ENCODE measurements at places on chromosomes 16 and 17. TPM values are rescaled to one million over a fixed set of nuclear protein-coding genes. Genes with fewer than 3 reads are reported as not detected.

DNA sequence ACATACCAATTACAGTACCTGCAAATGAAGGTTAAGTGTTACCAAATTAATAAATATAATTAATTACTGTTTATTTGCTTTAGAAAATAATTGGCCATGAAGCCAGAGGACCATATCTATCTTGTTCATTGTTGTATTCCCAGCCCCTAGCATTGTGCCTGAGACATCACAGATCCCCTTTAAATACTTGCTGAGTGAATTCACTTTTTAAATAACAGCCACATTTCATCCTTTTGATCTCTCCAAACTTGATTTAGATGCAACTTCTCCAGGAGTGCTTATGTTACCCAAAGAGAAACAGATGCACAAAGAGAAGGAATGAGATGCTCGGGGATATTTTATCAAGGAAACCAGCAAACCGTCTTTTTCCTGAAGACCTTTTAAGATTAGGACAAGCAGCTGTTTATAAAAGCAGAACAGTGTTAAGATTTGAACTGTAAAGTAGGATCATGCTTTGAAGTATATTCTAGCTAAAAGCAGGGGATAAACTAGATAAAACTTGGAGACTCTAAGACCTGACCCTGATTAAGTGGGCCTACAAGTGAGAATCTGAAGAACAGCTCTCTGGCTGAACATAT is 66.3 kb downstream of the CHD9 start:
- DNase-seq, result no peak
- H3K4me3 ChIP-seq, result no peak overlapping the region

DNA sequence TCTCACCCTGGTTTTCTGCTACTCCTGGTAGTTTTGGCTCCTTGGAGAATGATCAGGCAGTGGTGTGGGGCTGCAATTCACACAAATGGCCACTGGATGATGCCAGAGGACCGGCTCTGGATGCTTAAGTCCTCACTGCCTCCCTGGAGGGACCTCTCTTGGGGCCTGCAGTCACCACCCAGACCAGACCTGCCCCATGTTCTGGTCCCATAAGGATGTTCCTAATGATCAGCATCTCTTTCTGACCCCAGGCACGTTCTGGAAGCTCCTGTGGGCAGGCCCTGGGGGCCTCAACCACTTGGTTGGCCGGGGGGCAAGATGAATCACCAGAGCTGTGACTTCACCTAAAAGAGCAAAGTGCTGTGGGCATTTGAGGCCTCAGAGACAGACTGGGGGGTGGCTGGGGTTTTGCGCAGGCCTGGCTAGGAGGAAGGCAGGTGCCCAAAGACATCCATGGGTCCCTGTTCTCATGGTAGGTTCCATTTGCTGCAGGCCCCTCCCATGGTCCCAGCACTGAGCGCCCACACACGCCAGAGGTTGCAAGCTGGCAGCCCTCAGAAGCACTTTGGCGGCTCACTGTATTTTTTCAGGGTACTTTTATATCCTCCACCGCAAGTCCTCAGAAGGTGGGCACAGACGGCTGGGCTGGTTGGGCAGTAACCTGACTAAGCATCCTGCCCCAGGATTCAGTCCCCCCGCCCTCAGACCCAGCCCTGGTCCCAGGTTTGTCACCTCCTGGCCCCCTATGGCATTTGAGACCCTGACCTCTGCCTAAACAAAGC is 53.2 kb downstream of the NT5M start:
- H3K27me3 ChIP-seq, result no peaks in the 10 kb centered on the region
- H3K4me1 ChIP-seq, result no peaks in the 10 kb centered on the region
- no peak overlapping the region for H3K27ac ChIP-seq
- H3K36me3 ChIP-seq, result no peaks in the 10 kb centered on the region
- H3K4me3 ChIP-seq, result no peak overlapping the region

- DNase-seq, result no peak
- no peaks in the 10 kb centered on the region for H3K4me1 ChIP-seq
- no peaks in the 10 kb centered on the region for H3K36me3 ChIP-seq
- H3K27ac ChIP-seq, result no peak overlapping the region
- H3K4me3 ChIP-seq, result no peak overlapping the region
Measured at GRCh38 chr17:41717408-41718286, 5.5 kb downstream of the GAST start.

DNA sequence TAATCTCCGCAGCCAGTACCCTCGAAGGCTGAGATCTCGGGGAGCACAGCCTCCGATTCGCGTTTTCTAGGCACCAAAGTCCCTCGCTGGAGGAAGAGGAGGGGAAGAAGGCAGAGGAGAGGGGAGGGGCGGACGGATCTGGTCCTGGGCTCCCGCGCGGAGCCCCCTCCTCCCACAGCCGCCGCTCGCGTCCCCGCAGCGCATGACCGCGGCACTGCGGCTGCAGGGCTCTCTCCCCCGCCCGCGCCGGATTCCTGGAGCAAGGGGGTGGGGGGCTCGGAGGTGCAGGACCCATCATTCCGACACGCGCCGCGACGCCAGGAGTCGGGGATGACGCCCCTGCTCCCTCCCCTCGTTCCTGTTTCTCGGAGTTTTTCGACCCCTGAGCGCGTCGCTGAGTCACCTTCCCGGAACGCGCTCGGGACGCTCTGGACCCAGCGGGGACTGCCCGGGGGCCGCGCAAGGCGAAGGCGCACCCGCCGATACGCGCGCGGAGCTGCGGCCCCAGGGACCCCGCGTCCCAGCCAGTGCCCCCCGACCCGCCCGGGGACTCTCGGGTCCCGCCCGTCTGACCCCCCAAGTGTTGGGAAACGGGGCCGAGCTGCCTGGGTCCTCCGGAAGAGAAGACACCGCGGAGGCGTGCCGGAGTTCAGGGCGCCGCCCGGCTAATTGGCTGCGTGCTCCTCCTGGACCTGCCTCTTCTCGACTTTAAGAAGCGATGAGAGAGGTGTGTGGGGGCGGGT is 1.4 kb upstream of the SPHK1 start:
- H3K27ac ChIP-seq, result no peak overlapping the region
- DNase-seq, result peak; percentile 87
- H3K4me1 ChIP-seq, result peaks cover 10% of the 10 kb centered on the region
- H3K27me3 ChIP-seq, result peaks cover 60% of the 10 kb centered on the region
- peak overlapping the region; percentile 84 for H3K4me3 ChIP-seq

- no peaks in the 10 kb centered on the region for H3K36me3 ChIP-seq
- H3K27ac ChIP-seq, result no peak overlapping the region
- DNase-seq, result no peak
Measured at GRCh38 chr17:9598661-9599060, 22.2 kb downstream of the CFAP52 start.

GRCh38 chr16:85377388-85378144 is 235.6 kb upstream of the GSE1 start:
- no peaks in the 10 kb centered on the region for H3K4me1 ChIP-seq
- H3K27me3 ChIP-seq, result no peaks in the 10 kb centered on the region
- no peak overlapping the region for H3K27ac ChIP-seq
- no peaks in the 10 kb centered on the region for H3K36me3 ChIP-seq

GRCh38 chr16:69157196-69157595 is 24.7 kb downstream of the UTP4 start:
- no peaks in the 10 kb centered on the region for H3K27me3 ChIP-seq
- no peak overlapping the region for H3K4me3 ChIP-seq
- no peaks in the 10 kb centered on the region for H3K4me1 ChIP-seq
- peaks cover 81% of the 10 kb centered on the region for H3K36me3 ChIP-seq
- no peak overlapping the region for H3K27ac ChIP-seq
- DNase-seq, result no peak

GRCh38 chr16:4315186-4316107 is at the start of gene GLIS2:
TSS of gene GLIS2 (plus strand) at chr16:4316067. CDS start at chr16:4332281, 16,214 bp downstream.
- peak; percentile 89 for DNase-seq
- peak within 1 kb of the TSS; percentile 79 for H3K27ac ChIP-seq
- peaks cover 19% of the 10 kb centered on the region for H3K27me3 ChIP-seq
- H3K4me1 ChIP-seq, result peaks cover 32% of the 10 kb centered on the region
- no peaks in the 10 kb centered on the region for H3K36me3 ChIP-seq
- H3K4me3 ChIP-seq, result peak within 1 kb of the TSS; percentile 84

DNA sequence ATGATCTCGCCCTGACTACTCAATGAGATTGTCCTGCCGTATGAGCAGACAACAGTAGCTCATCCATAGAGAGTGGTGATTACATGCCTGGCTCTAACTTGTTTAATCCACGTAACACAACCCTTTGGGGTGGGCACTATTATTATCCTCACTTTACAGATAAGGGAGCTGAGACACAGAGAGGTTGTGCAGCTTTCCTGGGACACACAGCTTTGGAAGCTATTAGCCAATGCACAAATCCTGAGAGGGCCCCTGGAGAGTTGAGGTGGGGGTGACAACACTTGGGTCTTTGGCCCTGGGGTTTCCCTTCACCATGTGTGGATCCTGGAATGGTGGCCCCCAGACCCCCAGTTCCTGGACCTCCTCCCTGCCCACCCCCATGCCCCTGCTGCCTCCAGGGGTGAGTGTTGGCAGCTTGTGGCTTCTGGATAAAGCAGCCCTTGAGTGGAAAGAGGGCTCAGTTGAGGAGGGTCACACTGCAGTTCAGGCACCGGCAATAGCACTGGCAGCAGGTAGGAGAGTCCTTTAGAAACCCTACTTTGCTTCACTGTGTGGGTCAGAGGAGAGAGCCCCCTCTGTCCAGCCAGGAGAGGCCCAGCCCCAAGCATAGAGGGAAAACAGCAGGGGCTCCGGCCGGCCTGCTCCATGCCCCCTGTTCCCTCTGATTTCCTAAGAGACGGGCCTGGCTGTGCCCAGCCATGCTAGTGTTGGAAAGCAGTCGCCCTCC is 230.7 kb downstream of the KATNIP start:
- no peaks in the 10 kb centered on the region for H3K4me1 ChIP-seq
- no peak overlapping the region for H3K4me3 ChIP-seq
- H3K36me3 ChIP-seq, result no peaks in the 10 kb centered on the region

DNA sequence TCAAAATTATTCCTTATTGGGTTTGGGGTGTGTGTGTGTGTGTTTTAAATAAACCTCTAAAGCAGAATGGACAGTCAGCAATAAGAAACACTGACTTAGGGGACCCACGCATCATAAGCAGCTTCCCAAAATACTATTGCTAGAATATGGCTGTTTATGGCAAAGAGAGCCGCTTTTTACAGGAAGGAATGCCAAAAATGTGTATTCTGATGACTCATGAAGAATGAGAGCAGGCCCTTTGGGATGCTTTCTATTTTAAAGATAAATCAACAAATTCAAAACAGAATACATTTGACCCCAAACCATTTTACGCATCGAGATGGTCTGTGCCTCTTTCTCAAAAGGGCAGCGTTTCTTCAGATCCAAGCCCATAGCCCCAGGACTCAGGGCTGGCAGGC is 37.5 kb downstream of the ARHGAP17 start:
- H3K4me3 ChIP-seq, result peak overlapping the region; percentile 19
- H3K36me3 ChIP-seq, result no peaks in the 10 kb centered on the region
- H3K4me1 ChIP-seq, result peaks cover 25% of the 10 kb centered on the region

GRCh38 chr17:42459801-42460281 is 1.2 kb downstream of the ATP6V0A1 start:
- H3K4me1 ChIP-seq, result peaks cover 29% of the 10 kb centered on the region
- H3K36me3 ChIP-seq, result peaks cover 9% of the 10 kb centered on the region
- H3K27me3 ChIP-seq, result no peaks in the 10 kb centered on the region
- H3K27ac ChIP-seq, result 0 out of 2 replicates have a peak overlapping the region, but pooled peaks have one; percentile 63
- DNase-seq, result no peak
- H3K4me3 ChIP-seq, result peak overlapping the region; percentile 71

DNA sequence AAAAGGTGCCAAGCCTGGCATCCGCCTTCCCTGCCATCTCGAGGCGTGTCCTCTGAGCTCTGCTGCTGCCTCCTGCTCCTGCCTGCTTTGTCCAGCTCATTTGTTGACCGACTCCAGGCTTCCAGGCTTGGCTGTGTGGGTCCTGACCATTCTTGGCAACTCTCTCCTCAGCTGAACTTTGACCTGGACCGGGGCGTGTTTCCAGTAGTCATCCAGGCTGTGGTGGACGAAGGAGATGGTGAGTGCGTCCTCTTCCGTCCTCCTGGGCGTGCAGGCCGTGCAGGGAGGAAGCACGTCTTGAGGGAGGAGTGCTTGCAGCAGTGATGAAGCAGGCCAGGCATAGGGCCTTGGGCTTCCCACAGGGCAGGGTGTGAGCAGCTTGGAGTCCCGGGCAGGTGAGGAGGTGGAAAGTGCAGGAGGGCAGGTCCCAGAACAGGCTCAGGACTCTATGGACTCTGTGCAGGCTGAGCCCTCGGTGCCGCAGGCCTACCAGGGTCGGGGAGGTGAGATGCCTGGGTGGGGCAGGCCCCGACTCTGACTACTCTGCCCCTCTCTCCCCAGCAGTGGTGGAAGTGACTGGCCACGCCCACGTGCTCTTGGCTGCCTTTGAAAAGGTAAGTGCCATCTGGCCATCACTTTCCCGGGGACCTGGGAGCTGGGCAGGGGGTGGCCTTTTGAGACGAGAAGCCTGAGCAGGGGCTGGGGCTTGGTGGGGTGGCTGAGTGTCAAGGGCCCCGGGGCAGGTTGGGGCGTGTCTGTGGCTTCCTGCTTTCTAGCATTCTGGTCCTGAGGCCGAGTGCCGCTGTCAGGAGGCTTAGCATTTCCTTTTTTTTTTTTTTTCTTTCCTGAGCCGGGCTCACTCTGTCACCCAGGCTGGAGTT is 28.6 kb upstream of the NUDT16L1 start:
- H3K36me3 ChIP-seq, result peaks cover 8% of the 10 kb centered on the region
- H3K27me3 ChIP-seq, result no peaks in the 10 kb centered on the region
- no peak for DNase-seq
- H3K4me3 ChIP-seq, result no peak overlapping the region
- no peaks in the 10 kb centered on the region for H3K4me1 ChIP-seq

DNA sequence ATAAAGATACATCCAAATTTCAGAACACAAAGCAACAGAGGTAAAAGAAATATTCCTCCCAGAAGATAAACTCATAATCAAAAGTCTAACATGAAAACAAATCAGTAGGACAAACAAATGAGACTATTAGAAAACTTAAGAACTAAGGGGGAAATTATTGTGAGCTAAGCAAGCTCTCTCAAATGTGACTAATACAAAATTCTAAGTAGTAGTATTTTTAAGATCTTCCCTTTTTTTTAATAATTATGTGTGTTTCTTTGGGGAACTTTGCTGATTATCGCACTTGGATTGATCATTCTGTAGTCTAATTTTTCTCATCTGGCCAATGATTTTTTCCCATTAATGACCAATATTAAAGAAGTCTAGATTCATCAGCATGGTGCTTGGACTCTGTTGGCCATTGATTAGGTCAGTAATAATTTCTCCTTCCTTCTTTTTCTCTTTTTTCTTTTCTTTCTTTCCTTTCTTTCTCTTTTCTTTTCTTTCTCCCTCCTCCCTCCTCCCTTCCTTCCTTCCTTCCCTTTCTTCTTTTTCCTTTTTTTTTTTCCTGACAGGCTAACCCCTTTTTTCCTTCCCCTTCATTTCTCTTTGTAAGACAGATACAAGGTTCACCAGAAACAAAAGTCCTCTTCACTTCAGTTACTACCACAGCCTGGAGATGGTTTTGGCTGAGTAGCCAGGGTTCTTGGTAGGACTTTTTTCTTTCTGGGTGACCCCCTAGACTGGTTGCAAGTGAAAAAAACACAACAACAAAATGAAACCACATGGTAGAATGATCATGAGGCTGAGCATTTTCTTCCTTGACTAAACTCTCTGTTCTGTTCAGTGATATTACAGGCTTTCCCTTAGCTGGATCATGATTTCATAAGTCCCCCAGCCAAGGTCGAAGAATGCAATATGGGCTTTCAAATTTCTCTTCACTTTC is 2.9 kb upstream of the ABCA6 start:
- no peaks in the 10 kb centered on the region for H3K4me1 ChIP-seq
- no peaks in the 10 kb centered on the region for H3K36me3 ChIP-seq
- H3K4me3 ChIP-seq, result no peak overlapping the region
- no peaks in the 10 kb centered on the region for H3K27me3 ChIP-seq
- DNase-seq, result no peak

- H3K27ac ChIP-seq, result peak overlapping the region; percentile 86
- H3K27me3 ChIP-seq, result peaks cover 30% of the 10 kb centered on the region
- H3K4me1 ChIP-seq, result peaks cover 28% of the 10 kb centered on the region
- no peaks in the 10 kb centered on the region for H3K36me3 ChIP-seq
- DNase-seq, result peak; percentile 96
- peak overlapping the region; percentile 87 for H3K4me3 ChIP-seq
Measured at GRCh38 chr17:50151937-50152547, 1.6 kb upstream of the PPP1R9B start.

Gene LRRC36
- not detected for polyA plus RNA-seq

Gene PMP22
- 0.94 TPM for polyA plus RNA-seq

Gene ADGRG1
- polyA plus RNA-seq, result 0.09 TPM

Gene CES5A
- polyA plus RNA-seq, result not detected

Data from GM23338 (cell line).